Activated gamma-delta T cell treated with anti-CD3 and anti-CD28 coated beads, Interleukin-2, amount 50 U/mL, for 16 hours (primary cell): ENCODE measurements at places on chromosomes 2 and 18.

DNA sequence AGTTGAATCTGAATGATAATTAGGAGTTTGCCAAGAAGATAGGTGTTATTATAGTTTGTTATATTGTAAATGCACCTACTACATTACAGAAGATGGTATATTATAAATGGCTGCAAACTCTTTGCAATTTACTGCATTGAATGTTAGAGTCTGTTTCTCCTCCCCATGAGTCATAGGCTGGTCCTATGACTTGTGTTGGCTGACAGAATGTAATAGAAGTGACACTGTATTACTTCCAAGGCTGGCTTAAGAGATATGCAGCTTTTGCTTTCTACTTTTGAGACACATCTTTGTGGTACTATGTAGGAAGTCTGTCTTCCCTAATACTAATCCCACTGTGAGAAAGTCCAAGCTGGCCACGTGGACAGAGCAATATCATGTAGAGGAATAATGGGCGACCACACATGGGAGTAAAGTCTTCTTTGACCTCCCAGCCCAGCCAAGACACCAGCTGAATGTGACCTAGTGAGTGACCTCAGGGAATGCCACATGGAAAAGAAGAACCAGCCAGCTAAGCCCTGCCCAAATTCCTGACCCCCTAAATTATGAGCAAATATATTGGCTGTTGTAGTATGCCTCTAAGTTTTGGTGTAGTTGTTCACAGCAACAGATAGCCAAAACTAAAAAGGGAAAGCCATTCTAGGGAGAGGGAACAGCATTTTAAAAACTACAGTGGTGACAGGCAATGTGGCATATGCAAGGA is 6.8 kb upstream of the DDX1 start:
- DNase-seq: no peak

GRCh38 chr18:69172046-69172445 is 228.6 kb upstream of the DOK6 start:
- no peak for DNase-seq

DNA sequence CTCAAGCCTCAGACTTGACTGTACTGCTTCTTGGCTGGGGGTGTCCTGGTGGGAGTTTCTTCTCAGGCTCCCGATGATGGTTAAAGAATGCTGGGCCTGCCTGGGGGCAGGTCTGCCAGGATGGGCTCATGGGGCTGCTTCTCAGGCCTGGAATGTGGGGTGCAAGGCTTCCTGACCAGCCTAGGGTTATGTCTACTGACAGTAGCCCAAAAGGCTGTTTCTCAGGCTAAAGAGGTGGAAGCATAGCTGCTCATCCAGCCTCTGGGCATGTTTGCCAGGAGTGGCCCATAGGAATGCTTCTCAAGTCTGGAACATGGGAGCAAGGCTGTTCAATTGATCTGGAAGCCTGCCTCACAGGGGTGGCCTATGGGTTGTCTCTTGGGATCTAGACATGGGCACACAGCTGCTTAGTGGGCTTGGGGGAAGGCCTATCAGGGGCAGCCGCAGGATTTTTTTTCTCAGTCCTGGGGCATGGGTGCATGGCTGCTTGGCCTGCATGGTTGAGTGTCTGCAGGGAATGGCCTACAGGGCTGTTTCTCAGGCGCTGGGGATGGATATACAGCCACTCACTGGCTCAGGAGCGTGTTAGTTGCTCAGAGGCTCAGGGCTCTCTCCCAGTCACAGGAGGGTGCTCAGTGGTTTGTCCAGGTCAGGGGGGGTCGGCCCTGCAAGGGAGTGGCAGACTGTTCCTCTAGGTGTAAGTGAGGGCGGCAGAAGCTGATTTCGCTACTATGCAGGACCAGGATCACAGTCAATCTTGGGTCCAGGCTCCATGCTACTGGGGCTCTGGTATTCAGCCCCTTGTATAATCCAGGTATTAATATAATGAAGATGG is 617.3 kb upstream of the REG3G start:
- DNase-seq: no peak

GRCh38 chr2:20509770-20510490 is 63.1 kb downstream of the RHOB start:
- DNase-seq: no peak

DNA sequence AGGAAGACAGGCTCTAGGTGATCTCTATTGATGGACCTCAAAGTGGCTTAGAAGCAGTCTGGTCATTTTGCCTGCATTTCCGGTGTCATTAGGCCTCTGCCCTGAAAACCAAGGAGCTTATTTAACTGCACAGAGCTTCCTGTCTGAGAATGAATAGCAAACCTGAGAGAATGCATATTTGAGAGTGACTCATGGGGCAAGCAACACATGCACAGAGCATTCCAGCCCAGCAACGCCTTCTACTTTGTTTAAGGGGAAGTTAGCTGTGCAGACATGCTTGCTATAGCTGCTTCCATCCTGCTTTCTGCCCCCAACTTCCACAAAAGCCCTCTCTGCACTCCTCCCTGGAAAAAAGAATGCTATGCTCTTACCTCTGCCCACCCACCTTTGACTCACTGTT is 232.8 kb downstream of the GRB14 start:
- DNase-seq: no peak

GRCh38 chr2:240520130-240520973 is 37.4 kb downstream of the ANKMY1 start:
- no peak for DNase-seq

GRCh38 chr2:223469270-223470046 is 132.7 kb downstream of the SCG2 start:
- no peak for DNase-seq

GRCh38 chr18:41548521-41549260 is 406.3 kb upstream of the PIK3C3 start:
- DNase-seq: no peak

DNA sequence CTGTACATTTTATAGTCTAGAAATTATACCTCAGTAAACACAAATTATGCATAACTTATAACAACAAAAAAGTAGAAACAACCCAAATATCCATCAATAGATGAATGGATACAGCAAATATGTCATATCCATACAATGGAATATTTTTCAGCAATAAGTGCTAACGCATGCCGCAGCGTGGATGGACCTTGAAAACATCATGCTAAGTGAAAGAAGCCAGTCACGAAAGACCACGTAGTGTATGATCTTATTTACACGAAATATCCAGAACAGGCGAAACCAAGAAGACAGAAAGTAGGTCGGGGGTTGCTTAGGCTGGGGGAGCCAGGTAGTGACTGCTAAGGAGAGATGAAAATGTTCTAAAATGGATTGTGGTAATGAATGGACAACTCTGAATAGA is 167.1 kb upstream of the MYCN start:
- no peak for DNase-seq

GRCh38 chr2:20130821-20131645 is 79.6 kb upstream of the LAPTM4A start:
- DNase-seq: no peak

DNA sequence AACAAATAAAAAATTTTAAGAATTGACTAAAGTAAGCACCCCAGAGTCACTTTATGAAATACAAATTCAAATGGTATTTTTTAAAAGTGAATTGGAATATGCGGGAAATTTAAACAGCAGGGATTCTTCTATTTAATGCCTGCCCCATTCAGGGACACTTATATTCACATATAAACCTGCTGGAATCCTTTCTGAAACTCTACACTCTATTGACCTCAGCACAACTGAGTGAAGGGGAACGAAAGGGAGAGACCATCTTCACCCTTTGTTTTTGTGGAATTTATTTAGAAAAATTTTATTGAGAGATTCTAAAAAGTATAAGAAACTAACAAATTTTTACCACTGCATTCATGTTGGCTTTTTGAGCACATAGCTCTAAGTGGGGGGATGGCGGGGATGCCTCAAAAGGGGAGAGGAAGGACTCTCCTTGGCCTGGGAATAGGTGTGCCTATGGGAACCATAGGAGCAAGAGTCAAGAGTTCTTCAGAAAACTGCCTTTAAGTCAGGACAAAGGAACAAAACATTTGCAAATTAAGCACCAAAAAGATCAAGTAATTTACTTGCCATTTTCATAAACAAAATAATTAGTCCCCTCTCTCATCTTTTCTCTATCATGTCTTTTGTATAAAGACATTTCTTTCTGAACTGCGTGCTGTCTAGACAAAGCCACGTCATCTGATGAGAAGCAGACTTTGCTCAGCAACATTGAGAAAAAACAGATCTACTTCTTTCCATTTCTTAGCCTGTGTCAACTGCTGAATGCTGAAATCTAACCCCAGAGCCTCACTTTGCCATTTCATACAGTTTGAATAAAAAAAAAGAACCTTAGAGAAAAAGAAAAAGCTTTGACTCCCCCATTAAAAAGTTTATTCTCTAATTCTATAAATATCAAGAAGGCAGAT is 21.6 kb upstream of the FLACC1 start:
- no peak for DNase-seq

DNA sequence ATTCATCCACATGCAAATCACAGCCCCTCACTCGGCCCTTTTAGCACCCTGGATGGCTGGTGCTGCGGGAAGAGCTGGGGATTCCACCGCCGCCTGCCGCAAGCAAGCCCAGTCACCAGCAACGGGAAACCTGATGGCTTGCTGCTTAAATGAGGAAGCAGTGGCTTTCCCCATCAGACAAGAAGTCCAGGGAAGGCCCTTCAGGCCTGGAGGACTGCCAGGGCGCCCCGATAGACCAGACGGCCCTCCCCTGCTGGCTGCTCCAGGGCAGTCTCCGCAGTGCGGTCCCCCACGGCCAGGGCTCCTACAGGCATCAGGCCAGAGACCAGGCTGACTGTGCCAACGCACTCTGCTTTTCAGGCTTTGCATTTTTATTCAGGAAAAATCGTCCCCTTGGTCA is 439.1 kb downstream of the EIPR1 start:
- DNase-seq: no peak

- DNase-seq: no peak
Measured at GRCh38 chr2:15905267-15905645, 35.1 kb upstream of the MYCN start.

- no peak for DNase-seq
Measured at GRCh38 chr18:35880788-35881455, 91.6 kb upstream of the RMP24 start.
